ENCODE measurements at places on chromosomes 1 and 21. TPM values are rescaled to one million over a fixed set of nuclear protein-coding genes. Genes with fewer than 3 reads are reported as not detected.
A peak's percentile ranks its signal among the peaks of the same experiment; 100 is the strongest.

GRCh38 chr1:244409701-244410100 lies 42.0 kb downstream of the ADSS2 start:
- DNase-seq: no peak

DNA sequence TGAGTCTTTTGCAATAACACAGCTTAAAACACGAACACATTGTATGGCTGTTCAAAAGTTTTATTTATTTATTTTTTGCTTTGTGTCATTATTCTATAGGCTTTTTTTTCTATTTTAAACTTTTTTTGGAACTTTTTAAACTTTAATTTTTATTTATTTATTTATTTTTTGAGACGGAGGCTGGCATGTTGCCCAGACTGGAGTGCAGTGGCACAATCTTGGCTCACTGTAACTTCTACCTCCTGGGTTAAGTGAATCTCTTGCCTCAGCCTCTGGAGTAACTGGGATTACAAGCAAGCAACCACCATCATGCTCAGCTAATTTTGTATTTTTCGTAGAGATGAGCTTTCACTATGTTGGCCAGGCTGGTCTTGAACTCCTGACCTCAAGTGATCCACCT lies 88.3 kb upstream of the GADD45A start:
- no peak for DNase-seq

DNA sequence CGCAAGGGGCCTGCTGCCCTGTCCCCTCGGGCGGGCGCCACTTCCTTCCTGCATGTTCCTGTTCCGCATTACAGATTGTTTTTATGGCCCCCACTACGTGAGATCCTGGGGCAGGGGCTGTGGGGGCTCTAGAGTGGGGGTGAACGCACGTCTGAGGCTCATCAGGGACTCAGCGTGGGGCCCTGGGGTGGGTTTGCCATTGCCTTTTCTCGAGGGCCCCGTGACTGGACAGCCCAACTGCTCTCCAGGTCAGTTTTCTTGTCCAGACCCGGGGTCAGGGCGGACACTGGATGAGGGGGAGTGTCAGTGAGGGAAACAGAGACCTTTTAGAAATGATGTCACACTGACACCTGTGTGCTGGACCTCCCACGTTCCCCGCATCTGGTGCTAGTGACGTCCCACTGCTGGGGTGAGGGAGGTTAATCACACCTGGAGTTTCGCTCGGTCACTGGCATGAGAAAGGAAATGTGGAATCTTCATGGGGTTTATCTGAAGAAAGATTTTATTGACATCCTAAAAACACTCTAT lies 65.9 kb downstream of the AGPAT3 start:
- no peak for DNase-seq

GRCh38 chr1:226287587-226287986 lies 21.4 kb downstream of the LIN9 start:
- DNase-seq: no peak

- DNase-seq: peak; percentile 29
These were observed 252.4 kb downstream of the TOMM20 start for GRCh38 chr1:234875953-234876855.

DNA sequence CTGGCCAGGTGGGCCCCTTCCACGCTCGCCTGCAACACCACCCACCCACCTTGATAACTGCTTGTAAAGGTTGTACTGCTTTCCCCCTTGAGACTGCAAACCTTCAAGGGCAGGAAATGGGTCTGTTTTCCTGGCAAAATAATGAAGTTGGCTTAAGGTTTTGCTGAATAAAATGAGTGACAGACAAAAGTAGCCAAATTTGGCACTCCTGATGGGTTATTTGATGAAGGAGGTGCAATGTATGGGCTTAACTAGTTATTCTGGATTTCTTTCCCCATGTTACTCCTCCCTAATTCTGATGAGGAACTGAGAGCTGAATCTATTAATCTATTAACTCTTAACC lies 14.6 kb upstream of the HLCS start:
- no peak for DNase-seq

DNA sequence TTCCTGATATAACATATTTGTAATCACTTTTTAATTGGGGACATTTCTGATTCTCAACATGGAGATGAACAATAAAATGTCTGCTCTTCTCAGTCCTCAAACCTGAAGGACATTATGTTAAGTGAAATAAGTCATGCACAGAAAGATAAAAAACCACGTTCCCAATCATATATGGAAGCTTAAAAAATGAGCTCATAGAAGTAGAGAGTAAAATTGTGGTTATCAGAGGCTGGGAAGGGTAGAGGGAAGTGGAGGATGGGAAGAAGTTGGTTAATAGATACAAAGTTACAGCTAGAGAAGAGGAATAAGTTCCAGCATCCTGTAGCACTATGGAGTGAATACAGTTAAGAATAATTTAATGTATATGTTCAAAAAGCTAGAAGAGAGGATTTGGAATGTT lies 1.5 kb upstream of the CD48 start:
- no peak for DNase-seq

GRCh38 chr1:5725855-5726585 lies 266.2 kb downstream of the NPHP4 start:
- DNase-seq: no peak

GRCh38 chr1:221874285-221875003 lies 132.6 kb upstream of the DUSP10 start:
- DNase-seq: no peak

DNA sequence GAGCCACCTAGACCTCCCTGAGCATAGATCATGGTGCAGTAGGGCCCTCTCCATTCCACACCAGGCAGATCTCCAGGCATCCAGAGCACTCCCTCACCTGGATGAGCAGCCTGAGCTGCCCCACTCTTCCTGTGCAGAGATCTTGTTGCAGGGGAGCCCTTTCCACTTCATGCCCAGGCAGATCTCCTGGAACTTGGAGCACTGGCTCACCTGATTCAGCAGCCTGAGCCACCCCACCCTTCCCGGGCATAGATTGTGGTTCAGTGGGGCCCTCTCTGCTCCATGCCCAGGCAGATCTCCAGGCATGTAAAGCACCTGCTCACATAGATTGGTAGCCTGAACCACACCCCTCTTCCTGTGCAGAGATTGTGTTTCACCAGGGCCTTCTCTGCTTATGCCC lies 78.0 kb downstream of the SEC16B start:
- DNase-seq: no peak

PTPN7 gene
- total RNA-seq: 0.68 TPM

LTN1 gene
- total RNA-seq: 34.0 TPM

CACNA1E gene
- total RNA-seq: not detected

RPE65 gene
- total RNA-seq: not detected

TRMT1L gene
- 37.7 TPM for total RNA-seq
